Stimulated activated CD4-positive, alpha-beta T cell treated with anti-CD3 and anti-CD28 coated beads, Interleukin-4, amount 100 ng/mL, for 24 hours (primary cell): ENCODE measurements at places on chromosomes 6 and 20.
A peak's percentile ranks its signal among the peaks of the same experiment; 100 is the strongest.

- no peak for DNase-seq
Measured at GRCh38 chr20:55668631-55669030, 336.7 kb downstream of the CBLN4 start.

- DNase-seq: no peak
Measured at GRCh38 chr20:13758884-13759283, 25.8 kb downstream of the ESF1 start.

DNA sequence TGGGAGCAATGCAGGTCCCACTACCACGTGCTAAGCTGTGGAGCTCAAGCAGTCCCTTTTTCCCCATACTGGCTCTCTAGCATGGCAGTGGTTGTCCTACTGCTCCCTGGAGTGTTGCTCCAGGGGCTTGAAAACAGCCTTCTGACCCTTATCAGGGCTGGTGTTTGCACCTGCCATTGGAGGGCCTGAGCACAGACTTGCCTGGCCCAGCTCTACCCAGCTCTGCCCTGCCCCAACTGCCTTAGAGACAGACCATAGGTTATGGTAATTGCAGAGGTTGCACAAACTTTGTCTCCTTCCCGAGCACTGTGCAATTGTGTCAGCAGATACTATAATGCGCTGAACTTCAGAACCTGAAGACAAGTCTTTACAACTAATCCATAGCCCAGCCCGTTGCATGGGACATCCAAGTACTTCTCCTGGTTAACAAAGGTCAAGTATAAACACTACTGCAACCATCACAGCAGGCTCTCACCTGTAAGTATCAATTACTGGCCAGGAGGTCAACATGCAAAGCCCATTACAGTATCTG lies 58.7 kb downstream of the PDSS2 start:
- no peak for DNase-seq

DNA sequence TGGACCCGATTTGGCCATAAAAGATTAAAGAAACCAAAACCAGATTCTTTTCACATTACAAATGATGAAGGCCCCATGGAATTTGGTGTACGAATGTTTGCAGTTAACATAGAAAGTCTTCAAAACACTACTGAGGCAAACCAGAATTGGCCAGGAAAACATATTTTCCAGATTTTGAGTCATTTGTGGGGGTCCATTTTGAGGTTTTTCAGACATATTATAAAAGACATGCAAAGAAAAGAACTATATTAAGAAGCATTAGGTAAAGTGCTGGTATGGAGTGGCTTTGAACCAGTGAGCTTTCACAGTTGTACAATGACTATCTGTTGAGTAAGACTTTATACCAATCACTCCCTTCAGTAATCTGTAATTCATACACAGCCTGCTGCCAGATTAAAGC lies 168.9 kb upstream of the COL21A1 start:
- no peak for DNase-seq

DNA sequence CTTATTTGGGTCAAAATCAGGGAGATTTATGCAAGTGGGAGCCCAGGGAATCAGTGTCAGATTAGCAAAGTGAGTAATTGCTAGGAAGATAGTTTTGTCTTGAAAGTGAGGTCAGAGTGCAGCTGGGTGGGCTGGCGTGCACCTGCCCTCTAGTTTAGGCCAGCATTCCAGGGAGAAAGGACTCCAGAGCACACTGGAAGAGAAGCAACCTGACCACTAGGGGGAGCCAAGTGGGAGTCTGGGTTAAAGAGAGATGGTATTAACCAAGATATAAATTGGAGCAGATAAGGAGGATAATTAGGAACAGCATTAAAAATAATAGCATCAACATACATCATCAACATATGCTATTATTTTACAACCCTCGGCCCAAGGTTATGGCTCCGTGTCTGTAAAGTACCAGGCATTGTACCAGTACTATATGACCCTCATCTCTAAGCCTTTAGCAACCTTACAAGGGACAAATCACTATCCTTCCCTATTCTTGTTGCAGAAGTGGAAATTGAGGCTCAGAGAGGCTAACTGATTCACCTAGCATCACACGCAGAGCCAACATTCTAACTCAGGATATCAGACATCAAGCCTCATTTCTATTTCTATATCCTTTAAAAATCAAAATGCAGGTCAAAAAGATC lies 57.8 kb downstream of the SLC2A10 start:
- DNase-seq: peak; percentile 22

GRCh38 chr6:27892649-27893058 lies 19.5 kb downstream of the OR2B2 start:
- DNase-seq: no peak

- no peak for DNase-seq
Measured at GRCh38 chr20:3612795-3613572, 50.2 kb downstream of the GFRA4 start.

DNA sequence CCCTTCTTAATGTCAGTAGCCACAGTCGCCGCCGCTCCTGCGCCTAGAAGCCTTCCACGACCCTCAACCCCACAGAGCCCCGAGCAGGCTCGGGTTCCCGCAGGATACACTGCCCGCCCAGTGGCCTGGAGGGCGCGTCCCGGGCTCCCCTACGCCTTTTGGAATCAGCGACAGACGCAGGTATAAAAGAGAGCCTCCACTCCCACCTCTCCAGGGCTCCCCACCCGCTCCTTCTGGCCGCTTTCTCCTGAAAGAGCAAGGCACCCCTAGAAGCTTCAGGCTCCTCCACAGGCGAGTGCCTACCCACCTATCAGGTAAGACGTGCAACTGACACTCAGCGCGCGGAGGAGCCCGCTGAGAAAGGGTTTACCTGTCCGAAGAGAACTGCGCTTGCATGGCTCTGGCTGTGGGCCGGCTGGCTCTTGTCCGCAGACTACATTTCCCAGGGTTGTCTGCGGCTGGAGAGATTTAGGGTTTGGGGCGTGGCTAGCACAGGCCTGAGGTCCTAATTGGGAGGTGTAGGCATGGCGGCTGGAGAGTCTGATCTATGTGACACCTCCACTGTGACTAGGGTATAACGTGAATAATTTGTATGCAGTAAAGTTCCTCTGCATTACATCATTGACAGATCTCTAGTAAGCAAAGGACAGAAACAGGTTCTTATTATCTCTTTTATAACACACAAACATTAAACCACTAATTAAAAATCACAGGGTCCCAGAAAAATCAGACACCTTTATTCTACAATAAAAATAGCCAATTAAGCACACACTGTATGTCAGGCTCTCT lies 13.5 kb upstream of the ZNF391 start:
- DNase-seq: peak; percentile 78
